ENCODE measurements at places on chromosomes 4 and X. TPM values are rescaled to one million over a fixed set of nuclear protein-coding genes. Genes with fewer than 3 reads are reported as not detected.

SUPT20HL2 gene
- total RNA-seq, result not detected

GAK gene
- total RNA-seq, result 44.8 TPM

LDB2 gene
- total RNA-seq, result 29.7 TPM

RHOXF1 gene
- not detected for total RNA-seq

CFP gene
- total RNA-seq, result 1.7 TPM

- DNase-seq, result no peak
- H3K27ac ChIP-seq, result no peak overlapping the region
- no peaks in the 10 kb centered on the region for H3K4me1 ChIP-seq
- no peak overlapping the region for H3K4me3 ChIP-seq
Observed at GRCh38 chr4:54971474-54971950, 153.9 kb downstream of the KDR start.

DNA sequence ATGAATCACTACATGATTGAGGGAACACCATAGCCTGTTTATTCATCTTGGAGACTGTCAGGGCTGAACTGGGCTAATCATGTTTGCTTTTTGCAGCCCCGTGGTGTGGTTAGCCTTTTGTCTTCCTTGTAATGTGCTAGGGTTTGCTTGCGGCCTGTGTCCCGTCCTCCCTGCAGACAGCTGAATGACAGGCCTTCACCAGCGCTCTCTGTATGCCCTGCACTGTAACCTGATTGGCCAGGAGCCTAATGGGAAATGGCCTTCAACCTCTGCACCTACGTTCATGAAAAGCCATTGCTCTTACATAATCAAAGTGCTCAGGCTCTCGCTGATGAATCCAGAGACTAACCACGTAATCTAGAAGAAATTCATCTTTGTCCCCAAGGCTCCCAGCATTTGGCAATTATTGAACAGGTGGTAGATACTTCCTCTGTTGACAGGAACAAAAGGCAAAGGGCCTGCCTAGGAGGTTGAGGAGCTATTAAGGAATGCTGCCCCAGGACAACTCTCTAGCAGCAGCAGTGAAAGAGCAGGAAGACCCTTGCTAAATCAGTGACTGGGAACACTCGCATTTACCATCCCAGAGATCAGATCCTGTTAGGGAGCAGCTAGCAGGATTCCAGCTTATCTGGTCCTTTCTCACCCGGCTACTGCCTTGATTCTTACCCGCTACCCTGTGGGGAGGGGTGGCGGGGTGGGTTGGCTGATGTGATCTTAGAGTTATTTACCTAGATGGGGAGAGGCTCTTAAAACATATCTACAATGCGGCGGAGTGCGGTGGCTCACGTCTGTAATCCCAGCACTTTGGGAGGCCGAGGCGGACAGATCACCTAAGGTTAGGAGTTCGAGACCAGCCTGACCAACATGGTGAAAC, 42.3 kb upstream of the FAT1 start:
- H3K4me3 ChIP-seq, result no peak overlapping the region
- no peak for DNase-seq
- H3K4me1 ChIP-seq, result no peaks in the 10 kb centered on the region
- H3K27ac ChIP-seq, result no peak overlapping the region

DNA sequence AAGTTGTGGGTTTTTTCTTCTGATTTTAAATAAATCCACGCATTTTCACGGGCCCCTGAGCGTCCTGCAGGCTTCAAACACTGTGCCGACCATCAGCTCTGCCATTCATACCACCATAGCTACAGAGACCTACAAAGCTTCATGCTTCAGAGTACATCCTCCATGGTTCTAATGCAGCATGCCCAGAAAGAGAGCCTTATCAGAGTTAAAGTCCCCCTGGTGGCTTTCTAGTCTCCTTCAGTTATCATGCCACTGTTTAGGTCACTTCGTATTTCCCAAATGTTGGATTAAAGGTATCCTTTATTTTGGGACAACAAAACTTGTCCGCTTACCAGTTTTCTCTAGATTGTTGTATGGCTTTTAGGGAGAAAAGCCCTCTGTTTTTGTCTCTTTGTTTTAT, 66.7 kb upstream of the VCX2 start:
- H3K4me1 ChIP-seq, result no peaks in the 10 kb centered on the region
- no peak overlapping the region for H3K27ac ChIP-seq
- H3K36me3 ChIP-seq, result no peaks in the 10 kb centered on the region
- no peak overlapping the region for H3K4me3 ChIP-seq
- no peak for DNase-seq

- H3K27ac ChIP-seq, result no peak overlapping the region
- no peak overlapping the region for H3K4me3 ChIP-seq
- no peaks in the 10 kb centered on the region for H3K4me1 ChIP-seq
- H3K27me3 ChIP-seq, result no peaks in the 10 kb centered on the region
- DNase-seq, result no peak
- H3K36me3 ChIP-seq, result no peaks in the 10 kb centered on the region
Observed at GRCh38 chr4:111639120-111639690, 506.0 kb upstream of the FAM241A start.

- H3K4me3 ChIP-seq, result no peak overlapping the region
- no peaks in the 10 kb centered on the region for H3K36me3 ChIP-seq
- H3K27ac ChIP-seq, result no peak overlapping the region
- H3K27me3 ChIP-seq, result no peaks in the 10 kb centered on the region
- no peak for DNase-seq
Observed at GRCh38 chr4:60989141-60989540, 211.0 kb upstream of the ADGRL3 start.

DNA sequence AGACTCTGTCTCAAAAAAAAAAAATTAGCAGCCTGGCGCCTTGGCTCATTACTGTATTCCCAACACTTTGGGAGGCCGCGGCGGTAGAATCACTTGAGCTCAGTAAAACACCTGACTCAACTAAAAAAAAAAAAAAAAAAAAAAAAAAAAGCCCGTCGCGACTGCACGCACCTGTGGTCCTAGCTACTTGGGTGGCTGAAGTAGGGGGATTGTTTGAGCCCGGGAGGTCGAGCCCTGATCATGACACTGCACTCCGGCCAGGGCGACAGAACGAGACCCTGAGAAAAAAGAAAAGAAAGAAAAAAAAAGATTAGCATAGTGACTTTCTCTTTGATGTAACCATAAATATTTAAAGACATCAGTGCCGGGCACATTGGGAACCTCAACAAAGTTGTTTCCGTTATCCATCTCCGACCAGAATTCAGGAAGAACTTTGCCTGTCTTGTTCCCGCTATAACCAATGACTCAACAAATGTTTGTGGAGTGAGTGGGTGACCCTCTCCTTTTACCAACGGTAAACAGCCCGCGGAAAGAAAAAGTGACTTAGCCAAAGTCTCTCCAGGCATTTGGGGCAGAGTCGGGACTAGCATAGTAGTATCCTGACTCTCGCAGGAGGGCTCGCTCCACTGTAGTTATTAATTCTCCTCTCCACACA, 553 bp upstream of the MED28 start:
- no peaks in the 10 kb centered on the region for H3K27me3 ChIP-seq
- H3K27ac ChIP-seq, result peak overlapping the region; percentile 90
- H3K4me3 ChIP-seq, result peak overlapping the region; percentile 98

- H3K36me3 ChIP-seq, result no peaks in the 10 kb centered on the region
- no peaks in the 10 kb centered on the region for H3K4me1 ChIP-seq
- H3K4me3 ChIP-seq, result no peak overlapping the region
Observed at GRCh38 chrX:44143061-44143602, 169.9 kb upstream of the NDP start.

- H3K4me1 ChIP-seq, result no peaks in the 10 kb centered on the region
- no peak overlapping the region for H3K27ac ChIP-seq
- no peak for DNase-seq
- H3K27me3 ChIP-seq, result no peaks in the 10 kb centered on the region
- no peaks in the 10 kb centered on the region for H3K36me3 ChIP-seq
Observed at GRCh38 chrX:123308658-123309057, 124.6 kb downstream of the GRIA3 start.

- no peak overlapping the region for H3K4me3 ChIP-seq
- peaks cover 98% of the 10 kb centered on the region for H3K36me3 ChIP-seq
- H3K27me3 ChIP-seq, result no peaks in the 10 kb centered on the region
- DNase-seq, result no peak
- no peaks in the 10 kb centered on the region for H3K4me1 ChIP-seq
- no peak overlapping the region for H3K27ac ChIP-seq
Observed at GRCh38 chr4:73139991-73140390, 70.5 kb upstream of the COX18 start.

DNA sequence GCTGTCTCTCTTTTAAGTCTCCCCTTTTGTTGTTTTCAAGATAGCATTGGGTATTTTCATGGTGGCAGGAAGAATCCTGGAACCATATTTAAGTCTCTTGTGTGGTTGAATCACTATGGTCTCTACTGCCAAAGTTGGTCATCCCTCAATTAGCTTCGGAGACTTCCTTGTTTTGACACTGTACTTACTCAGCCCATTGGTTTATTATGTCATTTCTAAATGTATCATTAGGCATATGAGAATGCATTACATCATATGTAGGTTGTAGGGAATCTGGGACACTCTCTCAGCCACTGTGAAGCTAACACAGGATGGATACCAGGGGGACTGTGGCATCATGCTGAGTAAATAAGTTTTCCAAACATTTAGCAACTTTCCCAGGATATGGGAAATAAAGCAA, 211.8 kb downstream of the DTHD1 start:
- H3K4me1 ChIP-seq, result no peaks in the 10 kb centered on the region
- no peak overlapping the region for H3K27ac ChIP-seq
- no peaks in the 10 kb centered on the region for H3K27me3 ChIP-seq
- no peak for DNase-seq
- no peak overlapping the region for H3K4me3 ChIP-seq

DNA sequence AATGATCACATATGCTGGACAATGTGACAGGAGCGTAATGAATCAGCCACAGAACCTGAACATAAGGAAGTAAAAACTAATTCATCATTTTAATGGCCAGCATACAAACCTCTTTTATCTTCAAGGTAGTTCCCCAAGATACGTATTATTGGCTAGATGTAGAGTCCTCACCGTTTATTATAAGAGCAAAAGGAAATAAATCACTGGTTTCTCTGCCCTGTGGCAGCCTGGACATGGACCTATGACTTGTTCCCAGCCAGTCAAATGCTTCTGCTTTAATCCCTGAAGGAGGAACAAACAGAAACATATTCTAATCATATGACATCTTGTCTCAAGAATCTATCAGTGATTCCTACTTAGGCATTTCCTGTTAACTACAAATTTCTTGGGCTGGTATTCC, 86.8 kb upstream of the FAM241A start:
- H3K27me3 ChIP-seq, result no peaks in the 10 kb centered on the region
- H3K4me3 ChIP-seq, result no peak overlapping the region
- no peaks in the 10 kb centered on the region for H3K4me1 ChIP-seq
- no peak for DNase-seq

DNA sequence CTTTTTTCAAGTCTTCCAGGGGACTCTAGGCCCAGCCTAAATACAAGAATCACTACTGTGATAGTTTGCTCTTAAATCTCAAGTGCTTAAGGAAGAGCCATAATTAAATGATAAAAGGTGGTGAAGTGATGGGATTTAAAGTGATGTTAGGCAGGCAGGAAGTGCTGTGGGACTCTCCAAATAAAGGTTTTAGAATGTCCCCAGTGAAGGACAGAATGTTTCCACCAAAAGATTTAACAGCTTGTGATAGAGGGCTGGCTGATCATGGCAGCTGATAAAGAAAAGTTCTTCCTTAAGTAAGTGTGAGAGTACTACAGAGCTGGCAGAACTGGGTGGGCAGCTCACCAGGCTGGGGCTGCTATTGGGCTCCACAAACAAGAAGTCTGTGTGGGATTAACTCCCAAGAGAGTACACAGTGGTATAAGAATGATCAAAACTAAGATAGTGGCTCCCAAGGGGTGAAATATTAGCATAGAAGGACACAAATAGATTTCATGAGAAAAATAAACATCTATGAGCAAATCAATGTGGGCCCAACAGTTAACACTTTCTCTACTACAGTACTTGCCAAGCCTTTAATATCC, 637.2 kb upstream of the CPEB2 start:
- H3K4me1 ChIP-seq, result peaks cover 9% of the 10 kb centered on the region
- H3K27me3 ChIP-seq, result no peaks in the 10 kb centered on the region
- no peak overlapping the region for H3K27ac ChIP-seq
- no peak for DNase-seq
- no peak overlapping the region for H3K4me3 ChIP-seq

DNA sequence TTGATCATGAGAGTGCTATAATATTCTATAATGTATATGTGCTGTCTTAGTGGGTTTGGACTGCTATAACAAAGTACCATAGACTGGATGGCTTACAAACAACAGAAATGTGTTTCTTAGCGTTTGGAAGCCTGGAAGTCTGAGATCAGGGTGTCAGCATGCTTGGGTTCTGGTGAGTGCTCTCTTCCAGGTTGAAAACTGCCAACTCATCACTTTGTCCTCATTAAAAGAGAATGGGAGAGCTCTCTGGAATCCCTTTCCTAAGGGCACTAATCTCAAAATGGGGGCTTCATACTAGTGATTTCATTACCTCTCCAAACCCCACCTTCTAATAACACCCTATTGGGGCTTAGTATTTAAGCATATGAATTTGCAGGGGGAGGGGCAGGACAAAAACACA, 33.5 kb upstream of the KCNIP4 start:
- H3K4me1 ChIP-seq, result no peaks in the 10 kb centered on the region
- H3K27ac ChIP-seq, result no peak overlapping the region
- no peaks in the 10 kb centered on the region for H3K36me3 ChIP-seq
- H3K27me3 ChIP-seq, result no peaks in the 10 kb centered on the region

DNA sequence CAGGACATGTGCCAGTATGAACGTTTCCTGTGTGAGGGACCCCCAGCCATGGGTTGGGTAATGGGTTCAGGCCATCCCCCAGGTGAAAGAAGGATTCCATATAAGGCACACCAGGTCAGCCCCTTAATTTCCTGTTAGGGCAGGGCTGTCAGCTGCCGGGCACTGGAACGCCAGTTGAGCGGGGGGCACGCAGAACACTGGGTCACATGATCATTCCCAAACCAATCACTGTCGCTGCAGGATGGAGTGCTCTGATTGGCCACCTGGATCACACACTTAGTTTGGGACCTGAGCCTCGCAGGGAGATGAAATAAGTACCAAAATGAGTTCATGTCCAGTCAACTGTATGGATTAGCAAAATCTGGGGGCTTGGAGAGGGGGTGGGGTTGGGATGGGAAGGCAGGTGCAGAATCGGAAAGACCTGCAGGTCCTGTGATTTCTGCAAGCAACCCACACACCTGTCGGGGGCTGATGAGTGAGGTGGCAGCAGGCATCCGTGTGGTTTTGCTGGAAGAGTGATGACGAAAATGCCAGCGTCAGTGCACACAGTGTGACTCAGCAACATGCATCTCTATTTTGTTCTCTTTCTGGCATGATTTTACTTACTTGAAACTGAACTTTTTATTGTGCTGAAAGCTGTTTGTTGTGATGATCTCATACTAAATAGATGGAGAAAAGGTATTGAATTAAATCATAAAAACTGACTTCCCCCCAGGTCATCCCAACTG, 32.2 kb downstream of the RNF212 start:
- no peaks in the 10 kb centered on the region for H3K36me3 ChIP-seq
- H3K4me1 ChIP-seq, result no peaks in the 10 kb centered on the region
- H3K27me3 ChIP-seq, result peaks cover 2% of the 10 kb centered on the region
- DNase-seq, result no peak

DNA sequence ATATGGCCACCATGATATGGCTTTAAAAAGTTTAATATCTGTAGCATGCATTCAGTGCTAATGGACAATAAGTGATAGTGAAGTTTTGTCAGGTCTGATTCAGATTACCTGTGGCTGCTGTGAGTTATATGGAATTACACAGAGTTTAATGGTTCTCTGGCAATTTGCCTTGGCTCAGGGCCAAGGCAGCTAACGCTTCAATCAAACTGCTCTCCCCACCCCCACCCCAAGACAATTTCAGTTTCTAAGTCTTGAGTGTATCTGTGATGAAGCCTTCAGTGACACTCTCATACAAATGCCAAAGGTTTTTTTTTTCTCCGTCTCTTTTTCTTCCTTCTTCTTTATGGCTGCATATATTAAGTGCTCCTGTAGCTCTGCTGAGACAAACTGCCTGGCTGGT, 106.6 kb downstream of the SHROOM4 start:
- H3K27ac ChIP-seq, result no peak overlapping the region
- no peaks in the 10 kb centered on the region for H3K27me3 ChIP-seq
- H3K4me3 ChIP-seq, result no peak overlapping the region
- H3K4me1 ChIP-seq, result no peaks in the 10 kb centered on the region

Measured in heart left ventricle (tissue), 16 donors.